Fibroblast of gingiva (primary cell): ENCODE measurements at places on chromosomes 12 and 14.

- peak; percentile 22 for DNase-seq
Observed at GRCh38 chr12:50397117-50397650, 775 bp upstream of the FAM186A start.

- DNase-seq = no peak
Observed at GRCh38 chr12:81610955-81611889, 147.9 kb downstream of the PPFIA2 start.

GRCh38 chr14:104576232-104576969, 3.2 kb upstream of the C14orf180 start:
- DNase-seq = no peak

DNA sequence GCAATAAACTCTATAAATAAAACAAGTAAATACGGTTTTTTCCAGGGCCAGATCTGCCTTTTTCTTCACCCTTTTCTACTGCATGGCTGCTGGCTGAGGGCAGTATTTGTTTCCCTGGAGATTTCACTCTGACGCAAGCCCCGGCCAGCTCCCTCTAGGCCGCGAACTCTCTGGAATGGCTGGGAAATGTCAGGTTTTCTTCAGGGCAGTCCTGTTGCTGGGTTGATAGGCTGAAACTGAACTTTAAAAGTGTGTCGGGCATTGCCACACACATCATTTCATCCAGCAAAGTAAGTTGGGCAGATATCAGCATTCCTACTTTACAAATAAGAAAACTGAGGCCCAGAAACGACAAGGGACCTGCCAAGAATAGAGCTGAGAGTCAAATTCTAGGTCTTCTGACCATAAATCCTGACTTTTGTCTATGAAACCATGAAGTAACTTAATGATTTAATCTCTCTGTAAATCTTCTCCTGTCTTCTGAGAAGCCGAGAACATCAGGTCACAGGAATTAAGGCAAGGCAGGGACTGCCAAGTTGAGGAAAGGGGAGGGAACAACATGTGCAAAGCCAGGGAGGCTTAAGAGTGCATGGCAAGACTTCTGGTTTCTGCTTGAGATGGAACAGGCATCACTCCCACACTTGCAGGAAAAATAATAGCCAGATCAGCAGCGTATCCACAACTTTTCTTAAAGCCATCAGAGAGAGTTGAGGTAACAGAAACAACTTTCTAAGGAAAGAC, 205.0 kb upstream of the CCDC196 start:
- DNase-seq = no peak

GRCh38 chr12:105204916-105205315, 31.1 kb downstream of the APPL2 start:
- peak; percentile 80 for DNase-seq

GRCh38 chr12:131441060-131441396, 269.9 kb upstream of the SFSWAP start:
- no peak for DNase-seq

- DNase-seq = no peak
Observed at GRCh38 chr12:106645465-106646330, 62.9 kb downstream of the RFX4 start.

GRCh38 chr12:96104566-96104965, 69.2 kb upstream of the LTA4H start:
- no peak for DNase-seq

- no peak for DNase-seq
Observed at GRCh38 chr14:89236851-89237250, 180.2 kb downstream of the FOXN3 start.

DNA sequence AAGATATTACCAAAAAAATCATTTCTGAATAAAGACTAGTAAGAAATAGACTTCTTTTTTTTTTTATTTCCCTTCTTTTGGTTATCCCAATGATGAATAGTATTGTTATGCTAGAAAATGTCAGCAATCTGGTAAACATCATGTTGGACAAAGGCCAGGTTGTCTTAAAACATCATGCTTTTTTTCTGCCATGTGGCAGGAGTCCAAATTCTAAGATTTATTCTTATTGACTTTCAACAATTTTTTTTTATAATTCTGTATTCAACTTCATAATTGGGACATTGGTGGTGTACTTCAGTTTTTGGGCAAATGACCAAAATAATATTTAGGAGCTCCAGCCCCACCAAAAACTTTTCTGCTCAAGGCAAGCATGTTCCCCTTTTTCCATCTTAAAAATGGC, 10.5 kb downstream of the DCN start:
- DNase-seq = peak; percentile 15

DNA sequence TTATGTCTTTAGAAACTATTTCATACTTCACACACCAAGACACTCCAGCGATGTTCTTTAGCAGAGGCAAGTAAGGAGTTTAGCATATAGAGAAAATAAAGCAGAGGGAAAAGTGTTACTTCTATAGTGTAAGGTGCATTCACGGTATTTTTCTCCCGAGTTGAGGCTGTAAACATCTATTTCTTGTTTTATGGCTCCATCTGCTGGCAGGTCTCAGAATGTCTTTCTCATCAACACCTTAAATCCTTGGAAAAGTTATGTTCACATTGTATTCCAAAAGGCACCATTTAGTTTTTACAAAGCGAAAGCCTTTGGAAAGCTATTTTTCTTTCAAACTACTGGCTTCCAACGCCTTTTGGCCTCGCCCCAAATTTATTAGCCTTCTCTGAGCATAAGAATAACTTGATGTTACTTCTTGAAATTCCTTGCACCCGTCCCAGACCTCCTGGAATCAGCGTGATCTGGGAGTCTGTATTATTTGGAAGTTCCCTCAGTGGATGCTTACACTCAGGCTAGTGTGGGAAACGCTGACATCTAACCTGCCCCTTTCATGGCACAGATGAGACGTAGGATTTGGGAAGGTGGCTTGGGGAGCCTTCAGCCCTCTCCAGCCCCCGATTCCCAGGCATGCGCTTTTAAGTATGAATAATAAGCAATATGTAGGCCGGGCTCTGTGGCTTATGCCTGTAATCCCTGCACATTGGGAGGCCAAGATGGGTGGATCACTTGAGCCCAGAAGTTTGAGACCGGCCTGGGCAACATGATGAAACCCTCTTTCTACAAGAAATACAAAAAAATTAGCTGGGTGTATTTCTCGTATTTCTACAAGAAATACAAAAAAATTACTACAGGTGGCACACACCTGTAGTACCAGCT, 1.9 kb upstream of the PIWIL1 start:
- peak; percentile 17 for DNase-seq

DNA sequence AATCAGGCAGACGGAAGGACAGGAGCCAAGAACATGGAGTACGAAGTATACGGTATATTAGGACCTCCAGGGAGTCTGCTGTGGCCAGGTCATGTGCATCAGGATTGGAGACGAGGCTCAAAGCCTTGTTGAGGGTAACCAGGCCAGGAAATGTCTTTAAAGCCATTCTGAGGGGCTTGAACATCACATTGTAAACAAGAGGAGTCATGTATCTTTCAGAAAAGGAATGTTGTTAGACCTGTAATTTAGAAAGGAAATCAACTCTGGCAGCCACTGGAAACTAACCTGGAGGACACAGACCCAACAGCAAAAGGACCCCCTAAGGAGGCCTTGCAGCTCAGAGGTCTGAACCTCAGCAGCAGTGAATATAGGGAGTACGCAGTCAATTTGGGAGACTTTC, 7.5 kb downstream of the MAP3K9 start:
- DNase-seq = no peak

DNA sequence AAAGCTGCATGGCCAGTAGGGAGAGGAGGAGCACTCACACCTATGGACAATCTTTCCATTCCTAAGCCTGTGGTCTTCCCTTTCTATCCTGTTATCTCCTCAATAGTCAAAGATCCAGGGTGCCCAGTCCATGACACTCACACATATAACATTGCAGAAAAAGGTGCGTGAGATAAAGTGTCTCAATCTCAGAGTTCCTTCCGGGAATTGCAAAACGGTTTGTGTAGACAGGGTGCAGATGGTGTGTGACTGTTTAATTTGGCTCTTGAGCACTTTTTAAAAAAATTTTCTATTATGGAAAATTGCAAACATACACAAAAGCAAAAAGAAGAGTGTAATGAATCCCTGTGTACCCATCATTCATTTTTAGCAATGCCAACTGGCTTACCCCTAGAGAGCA, 1493.6 kb downstream of the AACS start:
- peak; percentile 6 for DNase-seq

GRCh38 chr12:18998343-18999261, 130.9 kb upstream of the PLEKHA5 start:
- peak; percentile 79 for DNase-seq

DNA sequence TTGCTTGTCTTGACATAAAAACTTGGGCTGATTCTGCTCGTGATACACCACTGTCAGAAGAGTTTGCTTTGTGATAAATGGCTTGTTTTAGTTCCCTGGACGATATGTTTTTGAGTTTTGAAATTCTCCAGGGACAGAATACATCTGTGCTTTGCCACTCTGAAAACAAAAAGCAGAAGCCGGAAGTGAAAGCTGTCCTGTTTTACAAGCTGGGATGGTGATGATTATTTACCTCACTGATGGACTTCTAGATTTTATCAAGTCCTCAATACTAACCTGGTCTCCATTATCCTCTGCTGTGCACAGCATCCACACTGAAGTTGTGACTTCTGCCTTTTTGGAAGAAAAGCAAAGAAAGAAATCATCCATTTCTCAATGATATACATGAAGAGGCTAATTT, 251.6 kb downstream of the TRHDE start:
- peak; percentile 6 for DNase-seq

DNA sequence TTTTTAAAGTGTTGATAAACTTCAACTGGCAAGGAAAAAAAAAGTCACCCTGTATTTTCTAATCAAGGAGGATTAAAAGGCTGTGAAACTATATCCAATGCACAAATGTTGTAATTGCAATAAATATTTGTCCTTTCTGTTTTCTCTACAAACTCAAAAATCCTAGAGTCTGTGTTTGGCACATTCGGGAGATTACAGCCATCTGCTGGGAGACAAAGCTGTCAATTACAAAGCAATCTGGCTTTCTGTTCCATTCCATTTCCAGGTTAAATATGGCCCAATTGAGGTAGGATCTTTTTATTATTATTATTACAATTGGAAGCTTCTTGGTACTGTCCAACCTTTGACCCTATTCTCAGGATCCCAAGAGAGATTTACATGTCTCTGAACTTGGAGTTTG, 295.9 kb downstream of the DIO2 start:
- DNase-seq = no peak

- DNase-seq = peak; percentile 96
Observed at GRCh38 chr12:29725587-29726320, 58.0 kb downstream of the TMTC1 start.

GRCh38 chr14:89425931-89426330, 8.9 kb upstream of the FOXN3 start:
- peak; percentile 96 for DNase-seq

GRCh38 chr12:40253936-40254335, 29.1 kb downstream of the LRRK2 start:
- DNase-seq = peak; percentile 84

DNA sequence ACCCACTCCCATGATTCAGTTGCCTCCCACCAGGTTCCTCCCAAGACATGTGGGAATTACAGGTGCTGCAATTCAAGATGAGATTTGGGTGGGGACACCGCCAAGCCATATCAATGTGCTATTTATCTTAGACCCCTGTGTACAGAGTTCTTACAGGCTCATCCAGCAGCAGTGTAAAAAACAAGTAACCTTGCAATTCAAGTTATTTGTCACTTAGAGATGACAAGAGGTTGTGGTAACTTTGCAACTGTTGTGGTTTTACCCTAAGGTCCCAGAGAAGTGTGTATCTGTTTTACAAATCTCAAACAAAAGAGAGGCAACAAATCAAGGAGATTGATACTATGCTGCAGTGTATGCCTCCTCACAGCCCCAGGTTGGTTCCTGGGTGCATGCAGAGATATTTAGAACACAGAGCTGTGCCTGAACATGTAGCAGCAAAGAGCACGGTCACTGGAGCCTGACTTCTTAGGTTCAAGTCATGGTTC, 11.5 kb upstream of the HELB start:
- no peak for DNase-seq

DNA sequence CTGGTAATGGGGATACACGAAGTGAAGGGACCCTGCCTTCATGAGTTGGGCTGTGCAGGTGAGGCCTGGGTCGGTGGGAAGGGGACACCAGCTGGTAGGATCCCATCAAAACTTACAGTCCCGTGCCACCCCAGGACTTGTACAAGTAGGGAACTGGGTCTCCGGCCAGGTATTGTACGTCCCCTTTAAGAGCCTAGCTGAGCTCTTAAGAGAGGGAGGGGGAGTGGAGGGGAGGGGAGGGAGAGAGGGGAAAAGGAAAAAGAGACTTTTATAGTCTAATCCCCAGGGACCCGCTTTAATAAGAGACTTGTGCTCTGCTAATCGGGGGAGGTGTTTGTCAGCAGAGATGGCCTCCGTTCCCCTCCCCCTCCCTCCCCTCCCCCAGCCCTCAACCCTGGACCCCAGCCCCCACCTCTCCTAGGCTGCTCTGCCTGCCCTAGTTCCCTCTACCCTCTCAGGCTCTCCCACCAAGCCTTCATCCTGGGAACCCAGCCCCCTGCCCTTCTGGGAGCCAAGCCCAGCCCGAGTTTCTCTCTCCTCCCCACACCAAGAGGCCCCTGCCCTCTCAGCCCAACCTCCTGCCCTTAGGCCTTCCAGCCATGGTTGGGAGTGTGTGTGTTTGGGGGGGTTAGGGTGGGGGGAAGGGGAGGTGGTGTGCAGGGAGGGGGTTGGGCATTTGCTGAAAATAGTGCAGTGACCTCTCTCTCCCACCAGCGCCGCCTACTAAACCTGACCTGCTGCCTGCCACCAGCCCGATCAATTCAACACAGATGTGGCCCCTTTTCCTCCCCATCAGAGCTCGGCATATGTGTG, 2.6 kb downstream of the GDF11 start:
- peak; percentile 45 for DNase-seq
